ENCODE measurements at places on chromosomes 1 and 21. TPM values are rescaled to one million over a fixed set of nuclear protein-coding genes. Genes with fewer than 3 reads are reported as not detected.

- DNase-seq: no peak
These were observed 106.4 kb upstream of the PPP2R5A start for GRCh38 chr1:212178851-212179250.

- DNase-seq: no peak
These were observed 4.9 kb downstream of the SCNN1D start for GRCh38 chr1:1285102-1285571.

The RAP1GAP gene
- not detected for total RNA-seq

The SLAMF9 gene
- not detected for total RNA-seq

DNA sequence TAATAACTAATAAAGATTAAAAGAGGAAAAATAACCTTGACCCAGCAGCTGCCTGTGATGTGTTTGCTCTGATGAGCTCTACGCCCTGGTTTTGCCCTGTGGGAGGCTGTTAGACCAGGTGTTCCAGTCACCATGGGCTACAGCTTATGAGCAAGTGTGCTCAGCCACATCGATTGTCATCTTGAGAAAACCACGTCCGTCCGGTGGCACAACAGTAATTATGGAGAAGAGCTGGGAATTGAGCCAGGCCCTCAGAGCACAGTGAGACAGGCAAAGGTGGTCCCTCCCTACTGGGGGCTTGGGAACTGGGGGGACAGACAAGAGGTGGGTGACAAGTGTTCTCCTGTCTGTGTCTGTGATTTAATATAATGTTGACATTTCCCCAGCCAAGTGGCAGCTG is 420.5 kb downstream of the MATN1 start:
- DNase-seq: peak; percentile 3

GRCh38 chr1:64884261-64885040 is 81.9 kb downstream of the JAK1 start:
- no peak for DNase-seq

- DNase-seq: peak; percentile 24
These were observed 497 bp downstream of the FCRLB start for GRCh38 chr1:161721738-161722343.

The SPRR2F gene
- total RNA-seq: not detected

Measured in activated CD4-positive, alpha-beta memory T cell treated with anti-CD3 and anti-CD28 coated beads, Interleukin-2, amount 10 ng/mL, durations not matched to agents 7 days and 5 days (primary cell).